ENCODE measurements at places on chromosomes 5 and 9.

GRCh38 chr9:114114364-114114763 is 15.3 kb upstream of the KIF12 start:
- DNase-seq = peak; percentile 24

DNA sequence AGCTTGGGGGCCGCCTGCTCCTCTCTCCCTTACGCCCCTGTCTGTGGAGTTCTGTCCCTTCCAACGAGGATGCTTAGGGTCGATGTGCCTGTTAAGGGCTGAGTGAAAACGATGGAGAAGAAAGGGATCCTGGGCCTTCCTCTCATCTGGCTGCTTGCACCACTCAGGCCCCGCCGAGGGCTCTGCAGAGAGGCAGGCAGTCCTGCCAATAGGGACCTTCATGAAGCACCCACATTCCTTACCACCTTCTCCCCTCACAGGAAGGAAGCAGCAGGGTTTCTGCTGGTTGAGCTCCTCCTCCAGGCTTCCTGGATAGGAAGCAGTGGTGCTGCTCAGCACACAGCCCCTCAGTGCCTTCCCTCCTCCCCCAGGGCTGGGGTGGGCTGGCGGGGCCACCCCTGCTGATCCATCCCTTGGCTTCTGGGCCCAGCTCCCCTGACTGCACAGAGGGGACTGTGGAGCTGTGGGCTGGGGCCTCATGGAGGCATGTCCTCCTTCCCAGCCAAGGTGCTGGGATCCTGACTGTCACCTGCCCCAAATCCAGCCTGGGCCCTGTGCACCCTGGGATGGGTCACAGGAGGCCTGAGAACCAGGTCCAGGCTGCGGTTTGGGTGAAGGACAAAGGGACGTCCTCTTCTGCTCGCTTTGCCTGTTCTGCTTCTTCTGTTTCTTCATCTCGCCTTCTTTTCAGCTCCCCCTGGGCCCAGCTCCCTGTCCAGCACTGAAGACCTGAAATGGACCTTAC is 50.5 kb downstream of the AHRR start:
- DNase-seq = no peak

GRCh38 chr9:127557998-127558546 is 54.0 kb upstream of the STXBP1 start:
- DNase-seq = no peak

DNA sequence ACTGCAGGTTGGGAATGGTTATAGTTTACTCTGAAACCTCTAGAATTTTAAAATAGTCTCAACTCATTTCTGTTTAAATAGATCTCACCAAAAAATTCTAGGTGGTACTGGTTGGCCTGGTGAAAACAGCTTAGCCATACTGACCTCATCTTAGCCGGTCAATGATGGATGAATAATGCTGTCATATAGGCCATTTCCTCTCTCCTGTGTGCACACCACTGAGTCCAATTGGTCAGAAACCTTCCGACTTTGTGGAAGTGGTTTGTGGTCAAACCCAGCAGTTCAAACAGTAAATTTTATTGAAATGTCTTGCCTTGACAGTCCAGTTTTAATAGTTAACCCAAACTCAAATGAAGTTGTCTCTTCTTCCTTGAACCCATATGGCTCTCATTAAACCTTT is 98.6 kb downstream of the GIN1 start:
- DNase-seq = no peak

DNA sequence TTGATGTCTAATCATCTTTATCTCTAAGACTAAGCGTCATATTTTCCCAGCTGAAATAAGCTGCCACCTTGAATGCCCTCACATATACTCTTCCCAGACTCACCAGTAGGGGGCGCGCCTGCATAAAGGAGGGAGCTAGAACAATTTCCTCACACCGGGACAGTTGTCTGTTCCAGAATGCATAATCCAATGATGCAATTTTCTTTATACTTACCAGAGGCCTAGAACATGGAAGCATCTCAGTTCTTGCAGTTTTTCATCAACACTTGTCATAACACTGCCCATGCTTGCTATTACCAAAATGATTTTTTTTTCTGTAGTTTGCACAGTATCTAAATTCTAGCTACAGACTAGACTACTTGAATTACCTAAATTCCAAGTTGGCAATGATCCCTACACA is 203.9 kb downstream of the FRMD3 start:
- DNase-seq = peak; percentile 83

GRCh38 chr5:36026706-36027465 is 35.7 kb upstream of the UGT3A1 start:
- DNase-seq = no peak

DNA sequence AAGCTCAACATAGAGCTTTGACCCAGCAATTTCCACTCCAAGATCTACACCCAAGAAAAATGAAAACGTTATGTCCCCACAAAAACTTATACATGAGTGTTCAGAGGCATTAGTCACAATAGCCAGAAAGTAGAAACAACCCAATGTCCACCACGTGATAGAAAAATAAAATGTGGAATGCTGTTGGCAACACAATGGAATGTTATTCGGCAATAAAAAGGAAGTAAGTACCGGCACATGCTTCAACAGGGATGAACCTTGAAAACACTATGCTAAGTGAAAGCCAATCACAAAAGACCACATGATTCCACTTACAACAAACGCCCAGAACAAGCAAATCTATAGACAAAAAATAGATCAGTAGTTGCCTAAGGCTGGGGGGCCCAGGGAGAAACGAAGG is 6.0 kb downstream of the UBQLN1 start:
- DNase-seq = peak; percentile 82

- peak; percentile 60 for DNase-seq
Measured at GRCh38 chr5:170571281-170571731, 67.5 kb downstream of the KCNIP1 start.

DNA sequence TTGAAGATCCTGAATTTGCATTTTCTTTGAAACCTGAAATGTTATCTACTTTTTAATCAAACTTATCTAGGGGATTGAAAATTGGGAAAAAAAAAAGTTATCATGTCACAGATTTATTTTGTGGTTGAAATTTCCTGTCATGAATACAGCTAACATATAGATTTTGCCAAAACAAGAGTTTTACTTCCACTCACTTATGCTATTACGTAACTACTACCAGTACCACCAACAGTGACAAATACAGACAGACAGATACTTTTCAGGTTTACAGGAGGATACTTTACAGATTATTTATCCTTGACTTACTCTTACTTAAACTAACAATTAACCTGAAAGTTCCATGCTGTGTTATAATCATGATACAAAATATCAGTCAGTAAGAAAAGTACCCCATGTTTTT is 6.8 kb upstream of the MRPS30 start:
- DNase-seq = no peak

GRCh38 chr9:92965061-92965758 is 17.9 kb downstream of the FGD3 start:
- no peak for DNase-seq

DNA sequence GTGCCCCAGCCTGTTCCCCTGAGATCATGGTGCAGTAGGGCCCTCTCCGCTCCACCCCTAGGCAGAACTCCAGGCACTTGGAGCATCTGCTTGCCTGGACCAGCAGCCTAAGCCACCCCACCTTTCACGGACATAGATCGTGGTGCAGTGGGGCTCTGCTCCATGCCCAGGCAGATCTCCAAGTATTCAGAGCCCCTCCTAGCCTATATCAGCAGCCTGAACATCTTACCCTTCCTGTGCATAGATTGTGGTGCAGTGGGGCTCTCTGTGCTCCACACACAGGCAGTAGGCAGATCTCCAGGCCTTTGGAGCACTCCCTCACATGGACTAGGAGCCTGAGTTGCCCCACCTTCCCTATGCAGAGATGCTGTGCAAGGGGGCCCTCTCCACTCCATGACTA is 103.0 kb downstream of the GLIS3 start:
- DNase-seq = peak; percentile 23

DNA sequence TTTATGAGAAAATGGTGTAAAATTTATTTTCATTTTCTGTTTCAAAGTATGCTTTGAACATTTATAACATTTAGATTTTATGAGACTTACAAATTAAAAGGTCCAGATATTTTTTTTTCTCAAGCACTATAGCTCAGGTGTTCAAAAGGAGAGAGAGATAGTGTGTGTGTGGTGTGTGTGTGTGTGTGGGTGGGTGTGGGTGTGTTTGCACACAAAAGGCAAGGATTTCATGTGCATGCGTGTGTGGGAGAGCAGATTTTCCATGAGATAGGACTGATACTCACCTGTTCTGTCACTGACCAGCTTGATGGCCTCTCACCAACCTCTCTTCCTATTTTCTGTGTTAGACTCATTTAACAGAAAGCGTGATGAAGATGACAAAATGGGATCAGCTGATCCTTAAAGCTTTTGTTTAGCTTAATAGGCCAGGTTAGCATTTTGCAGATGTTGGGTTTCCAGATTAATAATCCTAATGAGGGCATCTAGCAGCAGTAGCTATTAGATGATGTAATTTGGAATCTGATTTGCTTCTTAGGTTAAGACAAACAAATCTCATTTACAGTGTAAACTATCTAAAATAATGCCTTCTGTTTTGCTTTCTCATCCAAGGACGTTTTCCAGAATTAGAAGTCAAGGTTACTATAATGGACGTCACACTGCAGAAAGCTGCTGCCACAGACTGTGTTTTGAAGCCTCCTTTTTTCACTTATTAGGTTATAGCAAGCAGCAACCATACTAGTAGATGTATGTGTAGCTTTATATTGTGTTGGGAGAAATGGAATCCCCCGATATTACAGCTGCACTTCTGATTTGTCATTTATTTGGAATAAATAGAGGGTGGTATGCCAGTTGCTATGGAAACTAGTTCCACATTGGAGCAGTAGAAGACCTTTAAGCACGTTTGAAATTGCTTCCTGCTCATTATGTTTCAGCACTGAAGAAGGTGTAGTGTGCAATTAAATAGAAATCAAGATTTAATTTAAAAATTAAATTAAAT is 355.6 kb downstream of the TAF11L14 start:
- no peak for DNase-seq

DNA sequence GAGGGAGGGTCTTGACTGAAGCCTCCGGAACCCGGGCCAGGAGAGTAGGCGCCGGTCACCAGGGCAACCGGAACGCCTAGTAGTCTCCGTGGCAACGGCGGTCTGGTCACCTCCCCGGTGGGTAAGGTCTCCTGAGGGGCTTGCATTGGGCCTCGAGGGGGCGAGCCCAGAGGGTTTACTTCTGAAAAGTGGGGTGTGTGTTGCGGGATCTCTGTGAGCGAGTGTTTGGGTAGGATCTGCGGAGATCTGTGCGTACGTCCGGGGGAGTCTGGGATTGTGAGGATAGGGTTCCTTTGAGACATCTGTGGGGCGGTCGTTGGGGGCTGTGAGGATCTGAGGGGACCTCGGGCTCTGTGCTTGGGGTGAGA is at the start of gene FAM221B:
Gene FAM221B, minus strand, starts transcription at position 17 of the 368 bp plus-strand sequence. CDS start 2,571 bp downstream, outside the sequence.
- peak; percentile 12 for DNase-seq

DNA sequence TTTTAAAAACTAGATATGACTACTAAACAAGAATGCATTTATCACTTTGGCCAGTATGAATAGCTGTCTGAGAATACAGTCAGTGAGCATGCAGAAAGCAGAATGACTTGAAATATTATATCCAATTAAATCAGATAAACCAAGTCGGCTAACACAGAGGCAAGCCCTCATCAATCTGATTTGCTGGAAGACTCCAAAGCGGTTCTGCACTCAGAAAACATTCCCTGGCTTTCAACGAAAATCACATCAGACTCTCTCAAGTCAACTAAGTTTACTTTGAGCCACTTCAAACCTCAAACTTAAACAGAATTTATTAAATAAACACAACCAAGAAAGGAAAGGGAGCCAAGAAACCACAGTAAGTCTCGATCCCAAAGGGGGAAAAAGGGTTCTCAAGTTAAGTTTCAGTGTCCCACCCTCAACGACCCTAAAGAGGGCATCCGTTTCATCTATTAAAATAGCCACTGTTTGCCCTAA is 1.4 kb downstream of the MYO10 start:
- DNase-seq = peak; percentile 40

GRCh38 chr5:135504376-135504775 is 31.4 kb downstream of the NEUROG1 start:
- DNase-seq = no peak

DNA sequence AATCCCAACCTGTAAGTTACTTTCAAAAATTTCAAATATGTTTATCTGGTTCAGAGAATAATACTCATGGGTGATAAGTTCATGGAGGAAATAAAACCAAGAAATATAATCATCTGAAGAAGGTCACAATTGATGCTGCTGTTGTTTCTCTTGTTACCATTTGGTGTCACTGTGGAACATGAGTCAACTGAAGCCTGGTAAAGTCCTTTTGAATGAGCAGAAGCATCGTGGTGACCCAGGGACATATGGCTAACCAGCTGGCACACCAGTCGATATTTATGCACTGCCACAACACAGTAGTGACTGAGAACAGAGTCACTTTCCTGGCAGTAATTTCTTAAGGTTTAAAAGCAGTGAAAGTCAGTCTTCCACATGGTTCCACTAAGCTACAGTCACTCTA is 612.9 kb upstream of the TLE4 start:
- DNase-seq = no peak

- DNase-seq = peak; percentile 23
Measured at GRCh38 chr5:177232761-177233160, 70.8 kb downstream of the RAB24 start.

DNA sequence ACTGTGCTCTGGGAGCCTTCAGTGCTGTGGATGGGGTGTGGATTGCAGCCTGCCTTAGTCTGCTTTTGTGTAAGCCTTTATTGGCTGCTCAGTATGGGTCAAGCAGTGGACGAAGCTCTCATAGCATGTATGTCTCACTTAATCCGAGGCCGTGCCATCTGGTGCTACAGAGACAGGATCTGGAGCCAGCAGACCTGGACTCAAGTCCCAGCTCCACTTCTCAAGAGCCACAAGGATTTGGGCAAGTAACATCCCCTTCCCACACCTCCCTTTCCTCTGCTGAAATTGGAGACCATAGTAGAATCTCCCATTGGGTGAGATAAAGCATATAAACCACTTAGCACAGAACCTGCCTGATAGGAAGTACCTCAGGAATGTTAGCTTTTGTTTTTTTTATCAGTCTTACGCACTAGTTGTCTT is 23.4 kb upstream of the LECT2 start:
- DNase-seq = no peak

DNA sequence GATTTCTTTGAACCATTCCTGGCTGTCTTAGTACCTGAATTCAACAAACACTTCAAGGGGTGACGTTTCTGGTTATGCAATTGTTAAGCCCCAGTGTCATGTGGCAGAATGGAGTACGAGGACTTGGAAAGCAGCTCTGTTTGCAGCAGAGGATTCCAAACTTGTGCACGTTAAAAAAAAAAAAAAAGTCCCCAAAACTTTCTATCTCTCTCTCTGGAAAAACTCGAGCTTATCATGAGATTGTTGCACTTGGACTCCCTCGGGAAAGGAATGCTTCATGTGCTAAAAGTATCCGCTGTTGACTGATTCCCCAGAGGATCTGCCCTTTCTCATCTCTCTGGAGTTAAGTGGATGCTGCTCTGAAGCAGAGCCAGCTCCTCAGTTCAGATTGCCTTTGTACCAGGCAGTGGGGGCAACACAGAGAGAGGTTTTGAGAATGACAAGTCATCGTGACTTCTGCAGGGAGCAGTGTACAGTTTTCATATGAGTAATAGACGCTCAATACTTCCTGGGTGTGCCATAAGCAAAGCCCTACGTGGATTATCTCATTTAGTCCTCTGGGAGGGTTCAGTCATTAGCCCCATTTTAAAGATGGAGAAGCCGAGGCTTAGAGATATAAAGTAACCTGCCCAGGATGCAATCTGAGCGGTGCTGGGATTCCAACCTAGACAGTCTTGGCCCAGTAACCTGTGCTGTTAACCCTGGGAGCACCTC is 28.1 kb downstream of the TMOD1 start:
- DNase-seq = no peak
